ENCODE measurements at places on chromosomes 3 and 15.

GRCh38 chr3:117558681-117559080 is 849.1 kb downstream of the TUSC7 start:
- DNase-seq, result no peak

DNA sequence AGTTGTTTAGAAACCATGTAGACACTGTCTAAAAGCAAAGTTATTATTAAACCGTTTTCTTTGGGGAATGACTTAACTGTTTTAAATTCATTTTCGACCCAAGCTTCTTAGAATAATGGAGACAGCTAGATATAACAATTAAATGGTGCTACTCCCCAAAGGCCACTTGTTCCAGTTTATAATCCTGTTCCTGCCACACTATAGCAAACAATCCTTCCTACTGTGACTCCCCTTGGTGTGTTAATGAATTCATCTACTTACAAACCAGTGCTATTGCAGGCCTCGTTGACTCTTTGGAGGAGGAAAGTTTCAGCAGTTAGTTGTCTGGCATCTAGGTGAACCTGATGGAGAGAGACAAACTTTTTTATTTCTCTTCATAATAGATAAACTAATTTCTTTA is 25.2 kb upstream of the CLSTN2 start:
- no peak for DNase-seq

- DNase-seq, result no peak
These were observed 77.6 kb downstream of the TOP2B start for GRCh38 chr3:25587094-25587493.

DNA sequence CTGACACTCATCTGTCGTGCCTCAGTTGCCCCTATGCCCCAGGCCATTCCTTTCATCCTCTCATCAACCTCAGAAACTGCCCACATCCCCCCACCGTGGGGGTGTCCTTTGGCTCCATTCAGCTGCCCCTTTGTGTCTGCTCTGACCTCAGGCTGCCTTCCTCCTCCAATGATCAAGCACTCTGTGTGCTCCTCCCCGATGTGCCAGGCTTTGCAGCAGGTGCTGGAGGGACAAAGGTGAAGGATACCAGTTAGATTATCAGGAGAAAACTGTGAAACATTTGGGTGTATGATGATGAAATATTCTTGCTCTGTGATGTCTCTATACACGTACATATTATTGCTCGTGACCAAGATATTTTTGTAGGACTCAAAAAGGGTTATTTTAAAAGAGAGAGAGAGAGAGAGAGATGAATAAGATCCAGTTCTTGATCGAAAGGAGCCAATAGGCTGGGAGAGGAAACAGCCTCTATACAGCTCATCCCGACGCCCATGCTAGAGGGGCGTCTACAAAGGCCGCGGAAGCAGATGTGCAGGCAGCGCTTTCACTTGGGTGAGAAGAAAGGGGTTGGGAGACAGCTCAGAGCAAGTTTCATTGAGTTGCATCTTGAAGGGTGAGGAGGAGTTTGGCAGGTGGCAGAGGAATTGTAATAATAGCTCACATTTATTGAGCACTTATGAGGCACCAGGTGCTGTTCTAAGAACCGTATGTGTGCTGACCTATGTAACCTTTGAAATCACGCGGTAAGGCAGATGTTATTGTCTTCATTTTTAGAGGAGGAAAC is 28.3 kb upstream of the ADCY5 start:
- DNase-seq, result no peak

GRCh38 chr15:45523166-45523460 is 558 bp upstream of the SLC30A4 start:
- DNase-seq, result no peak

DNA sequence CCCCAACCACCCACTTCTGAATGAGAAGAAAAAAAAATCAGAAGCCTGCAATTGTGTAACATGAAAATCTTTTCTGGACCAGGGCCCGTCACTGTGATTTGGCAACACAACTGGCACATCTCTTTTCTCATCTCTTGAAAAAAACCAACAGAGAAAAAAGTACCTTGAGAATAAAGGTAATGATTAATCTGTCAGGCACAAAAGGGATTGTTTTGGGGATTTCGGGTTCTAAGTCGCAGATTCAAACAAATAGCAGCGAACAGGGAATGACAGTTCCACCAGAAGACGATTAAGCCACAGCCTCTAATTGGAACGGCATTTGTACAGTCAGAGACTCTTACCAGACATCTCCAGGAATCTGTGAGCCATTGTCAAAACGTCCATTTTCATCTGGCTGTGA is at the start of gene AQP9:
TSS of gene AQP9 (plus strand) at position 276 of the 400 bp plus-strand sequence. CDS start 185 bp downstream, outside the sequence.
- no peak for DNase-seq

DNA sequence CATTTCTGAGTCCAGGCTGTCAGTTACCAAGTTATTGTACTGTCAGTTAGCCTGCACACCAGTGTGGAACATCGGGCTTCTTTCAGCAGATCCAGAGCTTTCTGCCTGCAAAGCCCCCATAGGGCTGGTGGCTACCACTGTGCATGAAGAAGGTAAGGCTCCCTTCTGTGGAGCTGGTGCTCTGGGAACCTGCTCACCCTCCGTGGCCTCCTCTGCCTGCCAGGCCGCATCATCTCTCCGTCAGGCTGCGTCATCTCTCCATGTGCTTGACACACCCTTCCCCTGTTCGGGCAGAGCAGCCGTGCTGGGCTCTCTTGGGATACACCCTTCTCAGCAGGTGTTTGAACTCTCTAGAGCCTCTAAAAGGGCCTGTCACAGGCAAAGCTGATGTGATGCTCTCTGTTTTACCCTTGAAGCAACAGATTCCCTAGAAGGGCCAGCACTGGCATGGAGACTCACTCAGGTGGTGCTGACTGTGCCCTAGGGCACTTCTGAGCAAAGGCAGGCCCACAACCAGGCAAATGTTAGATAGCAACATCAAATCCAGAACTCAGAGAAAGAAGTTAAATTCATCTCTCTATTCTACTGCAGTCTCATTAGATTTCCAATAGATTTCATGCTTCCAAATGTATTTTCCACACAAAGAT is 261.1 kb downstream of the EPHB1 start:
- peak; percentile 4 for DNase-seq

Measured in LoVo (cell line).